Left cardiac atrium (tissue), 4 donors: ENCODE measurements at places on chromosomes 13 and 19. TPM values are rescaled to one million over a fixed set of nuclear protein-coding genes. Genes with fewer than 3 reads are reported as not detected.

ADGRE2 gene
- 1.4 TPM for total RNA-seq

MZT1 gene
- 6.5 TPM for total RNA-seq

KIR2DL1 gene
- total RNA-seq: not detected

FAM216B gene
- 14.8 TPM for total RNA-seq

DHDH gene
- total RNA-seq: not detected

LGALS14 gene
- not detected for total RNA-seq

CYP4F22 gene
- not detected for total RNA-seq

KLK12 gene
- total RNA-seq: not detected

NLRP11 gene
- not detected for total RNA-seq

CYP4F3 gene
- total RNA-seq: 0.24 TPM

EPSTI1 gene
- 10.8 TPM for total RNA-seq

LSM4 gene
- total RNA-seq: 79.0 TPM

C1QTNF9B gene
- total RNA-seq: not detected

SLC5A5 gene
- not detected for total RNA-seq

CEACAM7 gene
- not detected for total RNA-seq

DACT3 gene
- 15.4 TPM for total RNA-seq

FAM83E gene
- total RNA-seq: 0.32 TPM

IGFL2 gene
- not detected for total RNA-seq

SHFL gene
- 11.4 TPM for total RNA-seq

OR4F17 gene
- not detected for total RNA-seq

SHANK1 gene
- total RNA-seq: 1.2 TPM

IGSF23 gene
- not detected for total RNA-seq

RGL3 gene
- 15.1 TPM for total RNA-seq

LACC1 gene
- total RNA-seq: 5.5 TPM

TNNT1 gene
- 25.6 TPM for total RNA-seq

TMIGD2 gene
- 0.29 TPM for total RNA-seq

ZNF730 gene
- 0.42 TPM for total RNA-seq
